ENCODE measurements at places on chromosomes 7 and 10.

GRCh38 chr10:65742906-65743305 lies 1182.9 kb upstream of the LRRTM3 start:
- DNase-seq, result no peak

GRCh38 chr10:30803892-30804322 lies 174.4 kb upstream of the LYZL2 start:
- DNase-seq, result no peak

DNA sequence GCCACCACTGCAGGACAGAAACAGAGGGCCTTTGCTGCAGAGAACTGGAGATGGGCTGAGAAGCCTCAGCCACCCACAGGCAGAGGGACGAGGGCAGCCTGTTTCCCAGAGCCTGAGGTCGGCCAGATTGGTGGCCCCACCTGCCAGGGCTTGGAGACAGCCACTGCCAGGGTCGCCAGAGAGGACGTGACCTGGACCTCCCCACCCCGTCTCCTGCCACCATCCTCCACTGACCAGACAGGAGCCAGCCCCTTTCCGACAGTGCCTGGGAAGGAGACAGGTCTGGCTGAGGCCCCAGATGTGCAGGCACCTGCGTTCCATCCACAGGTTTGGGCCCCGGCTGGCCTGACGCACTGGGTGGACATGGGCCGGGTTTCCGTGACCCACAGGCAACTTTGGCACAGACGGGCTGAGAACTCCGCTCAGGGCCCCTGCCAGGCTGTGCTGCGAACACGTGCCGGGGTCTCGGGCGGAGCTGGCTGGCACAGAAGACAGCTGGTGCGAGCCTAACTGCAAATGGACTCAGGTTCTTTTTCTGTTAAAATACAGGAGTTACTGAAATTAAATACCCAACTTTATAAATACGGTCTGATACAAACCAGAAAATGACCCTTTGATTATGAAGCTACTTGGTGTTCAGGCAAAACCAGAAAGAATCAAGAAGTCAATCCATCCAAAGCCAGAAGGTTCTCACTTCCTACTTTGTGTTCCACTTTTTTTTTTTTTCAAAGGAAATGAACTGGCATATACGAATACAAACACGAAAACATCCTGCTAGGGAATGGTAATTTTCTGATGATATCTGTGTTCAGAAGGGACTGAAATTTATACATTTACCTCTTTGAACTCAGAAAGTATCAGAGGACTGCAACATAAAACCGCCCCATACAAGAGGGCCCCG lies 6.9 kb downstream of the COX19 start:
- DNase-seq, result no peak

- DNase-seq, result no peak
Measured at GRCh38 chr10:90665905-90666662, 191.8 kb downstream of the HTR7 start.

DNA sequence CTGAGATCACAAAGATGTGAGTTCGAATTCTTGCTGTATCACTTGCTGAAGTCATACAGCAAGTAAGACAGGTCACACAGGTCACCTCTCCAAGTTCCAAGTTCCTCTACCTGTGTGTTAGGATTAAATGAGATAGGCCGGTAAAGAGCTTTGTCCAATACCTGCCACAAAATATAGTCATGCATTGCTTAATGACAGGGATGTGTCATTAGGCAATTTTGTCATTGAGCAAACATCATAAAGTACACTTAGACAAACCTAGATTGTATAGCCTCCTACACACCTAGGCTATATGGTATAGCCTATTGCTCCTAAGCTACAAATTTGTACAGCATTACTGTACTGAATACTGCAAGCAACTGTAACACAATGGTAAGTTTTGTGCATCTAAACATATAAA lies 469.4 kb downstream of the KCNMA1 start:
- DNase-seq, result no peak

- no peak for DNase-seq
Measured at GRCh38 chr10:1287971-1288401, 231.8 kb downstream of the WDR37 start.

DNA sequence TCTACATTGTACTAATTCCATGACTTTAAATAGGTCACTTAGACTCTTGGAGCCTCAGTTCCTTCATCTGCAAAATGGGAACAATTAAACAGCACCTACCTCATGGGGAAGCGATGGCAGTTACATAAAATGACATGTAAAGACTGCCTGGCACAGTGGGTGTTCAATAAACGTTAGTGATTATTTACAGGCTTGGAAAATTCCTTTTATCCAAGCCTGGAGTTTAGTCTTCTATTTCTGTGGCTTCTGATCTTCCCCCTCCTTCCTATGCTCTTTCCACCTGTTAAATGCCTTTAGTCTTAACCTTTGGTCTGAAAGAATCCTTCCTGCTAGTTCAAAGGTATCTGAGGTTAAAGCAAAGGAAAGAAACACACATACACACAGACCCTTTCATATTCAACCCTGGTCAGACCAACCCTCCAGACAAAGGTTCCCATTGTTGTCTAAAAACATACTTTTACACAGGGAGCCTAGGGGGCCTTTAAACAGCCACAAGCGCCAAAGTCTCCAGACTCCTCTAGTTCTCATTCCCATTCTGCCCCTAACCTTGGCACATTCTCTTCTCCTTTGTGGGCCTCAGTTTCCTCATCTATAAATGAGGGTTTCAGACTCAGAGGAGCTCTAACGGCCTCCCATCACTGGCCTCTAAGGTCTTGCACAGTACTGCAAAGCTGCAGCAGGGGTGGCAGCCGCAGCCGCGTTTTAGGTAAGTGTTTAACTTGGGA lies 21.4 kb downstream of the SORBS1 start:
- DNase-seq, result no peak

- no peak for DNase-seq
Measured at GRCh38 chr10:3324612-3325038, 152.0 kb upstream of the PITRM1 start.

GRCh38 chr10:22317076-22317370 lies 835 bp downstream of the COMMD3 start:
- no peak for DNase-seq

DNA sequence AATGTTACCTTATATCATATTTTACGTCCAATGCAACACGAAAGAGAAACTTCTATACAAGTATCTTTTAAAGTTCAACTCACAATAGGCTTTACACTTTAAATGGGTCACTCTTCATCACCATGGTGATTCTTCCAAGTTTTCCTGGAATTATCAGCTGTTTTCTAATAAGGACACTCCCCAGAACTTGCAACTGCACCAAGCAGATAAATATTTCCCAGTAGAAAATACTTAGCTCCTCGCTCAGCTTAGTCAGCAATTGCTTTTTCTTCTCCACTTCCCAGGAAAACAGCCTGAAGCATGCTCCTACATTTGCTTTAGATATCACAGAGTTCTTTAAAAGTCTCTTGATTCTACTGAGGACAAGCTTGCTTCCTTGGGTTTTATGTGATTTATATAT lies 25.7 kb upstream of the ADD3 start:
- no peak for DNase-seq

DNA sequence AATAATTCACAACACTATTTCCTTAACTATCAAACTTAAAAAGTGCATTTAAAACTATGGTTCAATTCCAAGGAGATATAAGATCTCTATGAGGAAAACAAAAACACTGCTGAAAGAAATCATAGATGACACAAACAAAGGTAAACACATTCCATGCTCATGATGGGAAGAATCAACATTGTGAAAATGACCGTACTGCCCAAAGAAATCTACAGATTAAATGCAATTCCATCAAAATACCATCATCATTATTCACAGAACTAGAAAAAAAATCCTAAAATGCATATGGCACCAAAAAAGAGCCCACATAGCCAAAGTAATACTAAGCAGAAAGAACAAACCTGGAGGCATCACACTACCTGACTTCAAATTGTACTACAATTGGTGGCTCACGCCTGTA lies 159.9 kb upstream of the EEPD1 start:
- no peak for DNase-seq

- DNase-seq, result no peak
Measured at GRCh38 chr10:73823391-73823790, 12.0 kb upstream of the NDST2 start.
